ENCODE measurements at places on chromosomes 5 and 9.
A peak's percentile ranks its signal among the peaks of the same experiment; 100 is the strongest.

DNA sequence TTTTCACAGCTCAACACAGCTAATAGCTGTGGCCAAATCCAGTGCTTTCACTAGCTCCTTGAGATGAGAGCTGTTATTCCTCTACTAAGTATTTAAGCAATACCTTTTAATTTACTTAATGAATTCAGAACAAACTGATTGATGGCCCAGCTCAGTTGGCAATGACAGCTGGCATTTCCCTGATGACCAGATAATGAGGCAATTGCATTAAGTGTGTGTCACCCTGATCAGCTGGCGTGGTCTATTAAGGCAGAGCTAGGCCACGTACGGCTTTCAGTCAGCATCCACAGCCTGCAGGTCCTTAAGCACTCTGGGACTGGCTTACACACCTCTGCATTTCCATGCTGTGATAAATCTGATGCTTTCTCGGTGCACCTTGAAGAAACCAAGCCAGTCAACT, 34.4 kb downstream of the TTLL11 start:
- no peak for DNase-seq

DNA sequence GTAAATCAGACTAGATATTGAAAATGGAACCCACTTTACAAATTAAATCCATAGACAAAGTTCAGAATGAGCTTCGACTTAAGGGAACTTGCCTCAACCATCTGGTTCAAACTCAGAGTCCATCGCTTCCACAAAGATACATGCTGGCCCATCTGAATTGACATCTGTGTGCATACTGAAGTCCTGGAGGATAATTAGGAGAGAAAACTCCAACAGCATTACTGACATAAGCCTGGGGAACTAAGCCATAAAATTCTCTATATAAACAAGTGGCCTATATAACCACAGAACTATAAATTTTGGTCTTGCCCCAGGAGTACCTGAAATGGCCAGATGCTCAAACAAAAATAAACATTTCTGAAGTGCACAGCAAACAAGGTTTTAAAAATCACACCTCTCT, 94.4 kb downstream of the IZUMO3 start:
- DNase-seq = no peak

GRCh38 chr9:99602854-99603253, 218.8 kb upstream of the NR4A3 start:
- DNase-seq = no peak

DNA sequence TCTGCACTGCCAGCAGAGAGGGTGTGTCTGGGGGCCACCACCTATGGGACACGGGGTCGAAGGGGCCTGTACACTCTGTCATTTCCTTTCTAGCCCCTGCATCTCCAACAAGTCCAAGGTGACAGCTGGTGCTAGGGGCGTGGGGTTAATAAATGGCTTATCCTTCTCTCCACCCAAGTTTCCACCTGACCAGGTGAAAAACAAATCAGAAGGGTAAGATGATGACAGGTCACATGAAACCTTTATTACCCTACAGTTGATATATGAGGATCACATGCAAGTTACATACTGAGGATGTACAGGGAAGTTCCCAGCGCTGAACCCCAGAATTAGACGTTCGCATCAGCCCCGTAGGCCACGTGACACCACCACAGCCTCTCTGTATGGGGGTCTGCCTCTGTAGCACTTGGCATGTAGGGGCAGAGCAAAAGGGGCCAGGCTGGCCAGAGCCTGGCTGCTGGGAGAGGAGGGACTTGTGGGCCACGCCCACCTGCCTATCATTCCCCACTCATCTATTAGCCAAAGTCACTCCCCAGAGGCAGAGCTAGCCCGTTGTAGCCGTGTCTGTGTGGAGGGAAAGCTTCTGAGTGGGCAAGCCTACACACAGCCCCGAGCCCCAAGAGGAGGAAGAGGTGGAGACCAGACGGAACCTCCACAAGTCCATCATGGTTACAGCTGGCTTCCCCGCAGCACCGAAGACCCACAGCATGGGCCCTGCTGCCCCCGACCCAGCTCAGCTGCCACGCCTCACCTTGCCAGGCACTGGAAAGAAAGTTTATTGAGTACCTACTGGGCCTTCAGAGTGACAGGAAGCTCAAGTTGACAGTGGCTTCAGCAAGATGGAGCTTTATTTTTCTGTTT, 2.2 kb downstream of the TMEM141 start:
- peak; percentile 64 for DNase-seq

- no peak for DNase-seq
Observed at GRCh38 chr5:31587546-31587945, 51.4 kb upstream of the PDZD2 start.

- no peak for DNase-seq
Observed at GRCh38 chr5:45410304-45410995, 285.7 kb downstream of the HCN1 start.

DNA sequence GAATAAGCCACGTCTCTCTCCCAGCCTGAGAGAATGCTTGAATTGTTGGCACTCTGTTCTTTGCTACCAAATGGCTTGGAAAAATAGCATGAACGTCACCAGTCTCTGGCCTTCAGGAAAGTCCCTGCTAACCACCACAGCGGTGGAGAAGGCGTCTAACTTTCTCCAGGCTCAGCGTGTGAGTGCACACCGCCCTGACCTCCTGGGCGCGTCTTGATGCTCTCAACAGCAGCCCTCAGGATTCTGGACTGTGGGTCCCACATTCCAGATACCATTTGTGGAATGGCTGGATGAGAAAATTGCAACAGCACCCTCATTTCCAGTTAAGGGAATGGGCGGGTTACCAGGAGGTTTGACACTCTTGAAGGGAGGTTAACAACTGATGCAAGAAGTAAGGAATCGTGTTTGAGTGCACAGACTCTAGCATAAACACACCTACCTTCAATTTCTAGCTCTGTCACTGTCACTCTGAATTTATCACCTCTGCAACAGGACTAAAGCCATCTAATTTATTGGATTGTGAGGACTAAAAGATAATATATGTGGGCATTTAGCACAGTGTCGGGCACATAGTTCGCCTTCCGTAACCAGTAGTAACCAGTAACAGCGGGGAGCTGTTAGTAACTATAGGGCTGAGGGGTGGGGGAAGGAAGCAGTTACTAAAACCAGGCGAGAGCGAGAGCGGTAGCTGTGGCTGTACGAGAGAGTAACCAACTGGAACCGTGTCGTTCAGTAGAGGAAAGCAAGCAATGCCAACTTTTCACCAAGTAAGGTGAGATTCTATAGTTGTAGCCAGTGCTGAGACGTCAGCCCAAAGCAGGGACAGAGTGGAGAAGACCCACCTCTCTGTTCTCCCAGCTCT, 807 bp upstream of the PLGRKT start:
- peak; percentile 26 for DNase-seq

- peak; percentile 32 for DNase-seq
Observed at GRCh38 chr5:159061179-159061796, 38.4 kb downstream of the EBF1 start.

All from testis (tissue), 5 donors.